ENCODE measurements at places on chromosomes 11 and 22.
A peak's percentile ranks its signal among the peaks of the same experiment; 100 is the strongest.

- DNase-seq: no peak
Observed at GRCh38 chr11:134666273-134667174, 254.5 kb upstream of the B3GAT1 start.

- no peak for DNase-seq
Observed at GRCh38 chr11:77086521-77087472, 15.8 kb upstream of the OMP start.

GRCh38 chr11:72720784-72721183 is 31.4 kb downstream of the ARAP1 start:
- DNase-seq: no peak

DNA sequence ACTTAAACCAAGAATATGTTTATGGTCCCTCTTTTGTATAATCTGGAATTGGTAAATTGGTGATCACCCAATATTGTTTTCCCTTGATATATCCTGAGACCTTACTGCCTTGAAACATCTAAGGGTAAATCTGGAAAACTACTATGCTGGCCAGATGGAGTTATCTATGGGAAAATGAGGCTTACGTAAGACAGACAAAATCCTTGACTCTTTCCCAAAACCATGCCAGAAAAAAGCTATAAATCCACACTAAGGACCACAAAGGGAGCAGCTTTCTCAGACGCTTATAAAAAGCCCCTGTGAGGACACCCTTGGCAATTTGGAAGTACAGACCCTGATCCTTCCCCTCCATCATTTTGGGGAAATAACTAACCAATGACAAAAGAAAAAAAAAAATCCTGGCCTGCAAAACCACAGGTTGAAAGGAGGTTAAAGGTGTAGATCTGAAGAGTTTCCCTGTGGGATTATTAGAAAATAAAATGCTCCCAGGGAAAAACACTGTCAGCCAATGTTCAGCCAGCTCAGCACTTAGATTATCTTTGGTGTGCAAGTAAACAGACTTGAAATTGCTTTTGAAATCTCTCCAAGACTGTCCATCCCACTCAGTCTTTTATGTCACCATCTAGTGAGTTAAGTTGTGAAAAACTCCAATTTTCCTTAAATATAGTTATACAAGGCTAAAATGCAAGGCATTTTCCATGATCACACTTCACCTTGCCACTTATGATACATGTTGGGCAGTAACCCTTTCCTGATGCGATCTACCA is 6.6 kb upstream of the AMBRA1 start:
- DNase-seq: no peak

DNA sequence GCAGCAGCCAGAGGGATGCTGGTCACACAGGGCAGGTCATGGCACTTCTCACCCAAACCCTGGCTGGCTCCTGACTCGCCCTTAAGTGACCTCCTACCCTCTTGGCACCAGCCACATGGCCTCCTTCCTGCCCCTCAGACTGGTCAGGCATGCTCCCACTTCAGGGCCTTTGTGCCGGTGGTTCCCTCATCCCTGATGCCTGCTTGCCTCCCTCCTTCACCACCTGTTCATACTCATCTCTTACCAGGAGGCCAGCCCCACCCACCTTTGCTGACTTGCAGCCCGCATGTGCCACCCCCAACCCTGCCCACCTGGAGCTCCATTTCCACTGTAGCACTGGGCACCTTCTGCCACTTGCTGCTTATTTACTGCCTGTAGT is 20.1 kb downstream of the GNAZ start:
- DNase-seq: no peak

- no peak for DNase-seq
Observed at GRCh38 chr11:2461956-2462542, 17.2 kb downstream of the KCNQ1 start.

GRCh38 chr22:49632199-49633009 is 195.3 kb downstream of the BRD1 start:
- peak; percentile 70 for DNase-seq

DNA sequence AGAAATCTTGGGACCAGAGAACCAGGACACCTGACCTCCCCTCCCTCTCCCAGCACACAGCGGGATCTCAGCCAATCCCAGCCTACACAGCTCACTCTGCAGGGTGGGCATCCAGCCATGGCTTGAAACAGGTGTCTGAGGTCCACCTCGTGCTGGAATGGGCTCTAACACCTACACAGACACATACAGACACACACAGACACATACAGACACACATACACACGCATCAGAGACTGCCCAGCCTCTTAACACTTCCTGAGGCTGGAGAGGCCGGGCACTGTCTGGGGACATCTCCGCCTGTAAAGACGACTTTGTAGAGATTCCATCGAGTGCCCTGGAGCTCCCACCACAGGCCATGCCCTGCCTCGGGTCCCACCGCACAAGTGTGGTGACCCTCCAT is 36.7 kb downstream of the CAPN1 start:
- DNase-seq: no peak

GRCh38 chr11:116871248-116871647 is 33.8 kb upstream of the APOA1 start:
- no peak for DNase-seq

GRCh38 chr22:50045211-50046018 is 12.7 kb downstream of the TTLL8 start:
- no peak for DNase-seq

DNA sequence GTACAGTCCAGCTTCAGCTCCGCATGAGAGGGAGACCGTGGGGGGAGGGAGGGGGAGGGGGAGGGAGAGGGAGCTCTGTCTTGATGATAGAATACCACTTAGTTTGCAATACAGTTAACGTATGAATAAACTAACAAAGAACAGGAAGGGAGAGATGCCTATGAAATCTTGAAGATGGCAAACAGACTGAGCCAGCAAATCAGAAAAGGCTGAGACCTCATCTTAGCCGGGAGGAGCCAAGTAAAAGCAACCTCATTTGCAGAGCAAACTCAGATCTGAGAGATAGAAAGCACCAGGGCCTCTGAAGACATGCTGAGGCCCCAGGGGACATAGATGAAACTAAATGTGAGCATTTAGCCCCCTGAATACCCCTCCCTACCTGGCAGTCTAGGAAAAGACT is 23.0 kb downstream of the APLP2 start:
- no peak for DNase-seq

DNA sequence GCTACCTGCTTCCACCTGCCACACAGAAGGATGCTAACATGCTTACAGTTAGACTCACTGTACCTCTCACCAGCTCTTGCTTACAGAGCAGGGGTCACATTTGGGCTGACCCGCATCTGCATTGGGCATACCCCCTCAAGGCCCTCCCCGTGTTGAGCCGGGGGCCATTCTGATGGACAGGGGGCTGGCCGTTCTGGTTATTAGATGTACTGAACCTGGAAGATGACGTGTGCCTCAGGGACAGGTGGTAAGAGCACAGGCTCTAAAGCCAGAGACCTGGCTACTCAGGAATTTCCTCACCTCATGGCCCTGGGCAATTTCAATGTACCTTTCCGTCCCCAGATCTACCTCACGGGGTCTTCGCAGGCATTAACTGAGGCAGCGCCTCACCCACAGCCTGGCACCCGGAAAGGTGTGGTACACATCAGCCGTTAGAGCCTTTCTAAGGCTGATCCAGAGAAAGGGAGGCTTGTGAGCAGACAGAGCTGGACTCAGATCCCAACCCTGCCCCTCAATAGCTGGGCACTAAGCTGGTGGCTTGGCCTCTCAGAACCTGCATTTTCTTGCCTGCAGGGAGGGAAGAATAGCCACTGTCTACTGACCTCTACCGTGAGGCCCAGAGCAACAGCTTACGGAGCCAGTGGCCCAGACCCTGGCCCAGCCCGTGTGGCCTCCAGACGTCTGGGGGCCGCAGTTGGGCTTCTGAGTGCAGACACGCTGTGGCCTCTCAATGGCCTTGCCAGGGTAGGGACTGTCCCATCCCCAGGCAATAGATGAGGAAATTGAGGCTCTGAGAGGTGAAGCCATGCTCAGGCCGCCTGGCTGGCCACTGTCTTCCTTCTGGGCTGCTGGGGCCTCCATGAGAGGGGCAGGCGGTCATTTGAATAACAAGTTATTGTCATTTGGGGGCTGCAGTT is 100.6 kb downstream of the MORC2 start:
- no peak for DNase-seq

DNA sequence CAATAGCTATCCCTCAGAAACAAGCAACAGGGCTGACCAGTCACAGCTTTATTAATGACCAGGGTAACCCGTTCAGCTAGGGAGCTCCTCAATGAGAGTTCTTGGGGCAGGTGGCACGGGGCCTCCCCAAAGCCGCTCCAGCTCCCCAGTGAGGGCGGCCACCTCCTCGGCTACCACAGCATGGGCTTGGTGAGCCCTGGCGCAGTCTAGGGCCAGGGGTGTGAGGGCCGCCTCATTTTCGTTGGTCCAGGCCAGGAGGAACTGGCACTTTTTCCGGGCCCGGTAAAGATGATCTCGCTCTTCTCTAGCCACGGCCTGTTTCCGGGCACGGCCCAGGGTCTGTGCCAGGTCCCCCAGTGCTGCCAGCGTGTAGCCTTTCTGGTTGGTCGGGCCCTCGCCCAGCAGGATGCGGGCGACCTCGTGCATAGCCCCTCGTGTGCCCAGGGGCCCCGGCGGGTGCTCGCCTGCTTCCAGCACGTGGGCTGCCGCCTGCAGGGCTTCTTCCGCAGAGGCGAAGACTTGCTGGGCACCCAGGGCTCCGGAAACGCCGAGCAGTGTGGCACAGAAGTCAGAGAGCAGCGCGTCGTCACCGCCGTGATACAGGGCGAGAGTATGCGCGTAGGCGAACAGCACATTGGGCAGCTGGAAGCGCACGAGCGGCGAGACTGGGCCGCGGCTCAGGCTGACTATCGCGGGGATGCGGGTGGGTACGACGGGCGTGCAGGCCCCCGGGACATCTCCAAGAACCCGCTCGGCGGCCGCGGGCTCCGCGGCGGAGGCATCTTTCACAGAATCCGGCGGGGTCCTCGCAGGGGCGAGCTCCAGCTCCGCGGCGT is 913 bp downstream of the ZNHIT2 start:
- no peak for DNase-seq

DNA sequence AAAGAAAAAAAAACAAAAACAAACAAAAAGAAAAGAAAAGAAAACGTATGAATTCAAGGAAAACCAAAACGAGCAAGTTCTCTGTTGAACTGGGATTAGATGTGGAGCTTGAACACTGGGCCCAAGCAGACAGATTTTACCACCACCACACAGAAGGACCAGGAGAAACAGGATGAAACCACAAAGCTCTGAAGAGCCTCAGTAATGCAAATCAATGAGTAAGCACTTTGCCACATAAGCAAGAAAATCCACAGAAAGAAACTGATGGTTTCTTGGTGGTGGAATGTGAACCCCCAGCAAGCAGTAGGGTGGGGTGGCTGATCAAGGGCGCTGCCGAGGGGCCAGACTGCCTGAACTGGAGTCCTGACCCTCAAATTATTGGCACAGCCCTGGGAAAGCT is 50.9 kb upstream of the NFRKB start:
- no peak for DNase-seq

- DNase-seq: peak; percentile 97
Observed at GRCh38 chr22:43187171-43188099, 501 bp upstream of the TTLL12 start.

GRCh38 chr22:49657974-49658590 is 169.6 kb downstream of the BRD1 start:
- DNase-seq: no peak

DNA sequence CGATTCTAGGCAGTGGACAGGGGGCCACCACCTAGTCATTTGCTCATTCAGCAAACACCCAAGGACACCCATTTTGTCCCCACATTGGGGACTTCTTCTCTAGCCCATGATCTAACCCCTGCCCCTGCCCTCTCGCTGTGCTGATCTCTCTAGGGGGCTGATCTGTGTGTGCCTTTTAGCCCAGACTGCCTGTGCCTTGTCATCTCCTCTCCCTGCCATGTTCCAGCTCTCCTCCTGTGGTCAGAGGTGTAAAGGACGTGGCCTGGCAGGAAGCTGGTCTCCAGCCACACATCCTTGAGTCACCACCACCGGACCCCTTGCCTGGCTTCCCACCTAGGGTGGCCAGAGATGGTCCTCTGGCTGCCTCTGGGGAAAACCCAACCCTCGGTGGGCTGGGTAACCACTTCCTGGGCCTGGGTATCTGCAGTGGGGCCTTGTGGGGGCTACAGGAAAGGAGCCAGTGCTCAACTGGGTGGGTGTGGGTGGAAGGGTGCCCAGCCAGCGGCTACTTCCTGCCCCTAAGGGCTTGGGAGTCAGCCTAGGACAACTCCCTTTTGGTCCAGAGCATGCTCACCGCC is 1.3 kb downstream of the CTSW start:
- no peak for DNase-seq

- no peak for DNase-seq
Observed at GRCh38 chr11:77505956-77506355, 32.1 kb upstream of the PAK1 start.

DNA sequence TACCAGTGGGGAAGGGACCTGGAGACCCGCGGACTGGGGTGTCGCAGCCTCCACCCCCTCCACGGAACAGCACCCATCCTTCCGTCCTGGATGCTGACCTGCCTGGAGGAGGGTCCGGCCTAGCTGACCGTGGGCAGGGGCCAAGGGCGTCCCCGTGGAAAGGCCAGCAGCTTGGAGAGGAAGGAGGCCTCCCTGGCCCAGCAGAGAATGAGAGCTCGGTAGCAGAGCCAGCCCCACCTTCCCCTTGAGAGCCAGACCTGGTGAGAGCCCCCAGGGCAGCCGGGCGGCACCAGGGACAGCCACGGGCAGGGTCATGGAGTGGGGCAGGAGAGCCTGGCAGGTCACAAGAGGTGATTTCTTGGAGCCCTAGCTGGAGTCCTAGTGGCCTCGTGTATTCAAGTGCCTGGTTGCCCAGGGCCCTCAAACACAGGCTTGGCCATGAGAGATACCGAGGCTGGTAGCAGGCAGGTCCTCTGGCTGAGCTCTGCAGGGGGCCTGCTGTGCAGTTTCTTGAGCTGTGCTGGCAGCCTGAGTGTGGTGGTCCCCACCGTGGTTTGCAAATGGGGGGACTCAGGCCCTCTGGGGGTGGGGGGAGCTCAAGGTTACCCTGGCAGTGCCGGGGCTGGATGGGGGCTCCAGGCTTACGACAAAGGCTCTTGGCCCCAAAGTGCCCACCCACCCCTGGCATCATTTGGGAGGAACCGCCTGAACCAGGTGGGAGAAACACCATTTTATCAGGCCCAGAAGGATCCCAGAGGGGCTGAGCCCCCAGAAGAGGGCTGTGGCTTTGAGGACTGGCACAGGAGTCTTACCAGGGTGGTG is 7.6 kb downstream of the TSPAN32 start:
- DNase-seq: no peak

- DNase-seq: no peak
Observed at GRCh38 chr22:43858156-43858895, 4.0 kb downstream of the SULT4A1 start.

- no peak for DNase-seq
Observed at GRCh38 chr11:19933132-19933735, 220.6 kb downstream of the NAV2 start.

DNA sequence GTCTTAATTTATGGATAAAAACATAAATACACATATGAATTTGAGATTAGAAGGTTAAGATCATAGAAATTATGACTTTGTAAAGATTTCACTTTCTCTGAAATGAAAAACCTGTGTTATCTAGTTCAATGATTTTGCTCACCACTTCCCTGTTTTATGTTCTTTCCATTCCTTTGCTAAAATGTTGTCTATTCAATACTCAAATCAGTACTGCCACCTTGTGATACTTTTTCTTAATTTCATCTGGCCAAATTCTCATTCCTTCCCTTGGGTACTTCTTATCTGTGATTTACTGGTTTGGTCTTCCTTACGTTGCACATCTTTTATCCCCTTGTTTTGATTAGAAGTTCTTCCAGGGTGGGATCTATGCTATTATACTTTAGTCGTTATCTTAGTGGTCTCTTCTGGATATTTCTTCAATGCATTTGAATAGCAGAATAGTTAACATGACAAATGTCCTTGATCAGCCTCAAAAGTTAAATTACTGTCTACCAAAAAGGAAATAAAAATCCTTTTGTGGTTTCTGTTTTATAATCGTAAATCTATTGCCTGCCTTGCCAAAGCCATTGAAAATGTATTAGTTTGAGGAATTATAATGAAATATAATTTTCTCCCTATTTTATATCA is 197.0 kb downstream of the PGR start:
- DNase-seq: no peak
